ENCODE measurements at places on chromosomes 2 and 18.

DNA sequence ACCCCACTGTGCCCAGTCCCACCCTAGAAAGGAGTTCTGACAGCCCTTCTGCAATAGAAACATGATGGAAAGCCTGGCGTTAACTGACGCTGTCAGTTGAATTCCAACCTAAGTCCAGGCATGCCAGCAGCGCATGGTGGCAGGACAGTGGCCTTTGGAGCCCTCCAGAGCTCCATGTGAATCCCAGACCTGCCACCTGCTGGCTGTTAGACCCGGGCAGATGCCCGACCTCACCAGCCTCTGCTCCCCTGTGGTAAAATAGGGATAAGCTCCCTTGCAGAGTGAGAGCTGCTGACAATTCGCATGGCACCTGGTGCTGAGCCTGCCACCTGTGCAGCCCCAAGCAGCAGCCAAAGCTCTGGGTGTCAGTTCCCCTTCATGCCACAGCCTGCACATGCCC, 138.6 kb downstream of the LOXHD1 start:
- no peak overlapping the region for H3K27ac ChIP-seq
- H3K36me3 ChIP-seq = no peaks in the 10 kb centered on the region
- peaks cover 8% of the 10 kb centered on the region for H3K27me3 ChIP-seq
- H3K4me3 ChIP-seq = no peak overlapping the region
- DNase-seq = no peak

GRCh38 chr2:227033471-227034148, 130.4 kb downstream of the COL4A4 start:
- H3K27ac ChIP-seq = no peak overlapping the region
- no peak overlapping the region for H3K4me3 ChIP-seq
- DNase-seq = no peak

- no peak overlapping the region for H3K27ac ChIP-seq
- no peak overlapping the region for H3K4me3 ChIP-seq
- peaks cover 6% of the 10 kb centered on the region for H3K27me3 ChIP-seq
- H3K4me1 ChIP-seq = no peaks in the 10 kb centered on the region
- no peaks in the 10 kb centered on the region for H3K36me3 ChIP-seq
Measured at GRCh38 chr2:6470518-6470917, 395.2 kb downstream of the CMPK2 start.

DNA sequence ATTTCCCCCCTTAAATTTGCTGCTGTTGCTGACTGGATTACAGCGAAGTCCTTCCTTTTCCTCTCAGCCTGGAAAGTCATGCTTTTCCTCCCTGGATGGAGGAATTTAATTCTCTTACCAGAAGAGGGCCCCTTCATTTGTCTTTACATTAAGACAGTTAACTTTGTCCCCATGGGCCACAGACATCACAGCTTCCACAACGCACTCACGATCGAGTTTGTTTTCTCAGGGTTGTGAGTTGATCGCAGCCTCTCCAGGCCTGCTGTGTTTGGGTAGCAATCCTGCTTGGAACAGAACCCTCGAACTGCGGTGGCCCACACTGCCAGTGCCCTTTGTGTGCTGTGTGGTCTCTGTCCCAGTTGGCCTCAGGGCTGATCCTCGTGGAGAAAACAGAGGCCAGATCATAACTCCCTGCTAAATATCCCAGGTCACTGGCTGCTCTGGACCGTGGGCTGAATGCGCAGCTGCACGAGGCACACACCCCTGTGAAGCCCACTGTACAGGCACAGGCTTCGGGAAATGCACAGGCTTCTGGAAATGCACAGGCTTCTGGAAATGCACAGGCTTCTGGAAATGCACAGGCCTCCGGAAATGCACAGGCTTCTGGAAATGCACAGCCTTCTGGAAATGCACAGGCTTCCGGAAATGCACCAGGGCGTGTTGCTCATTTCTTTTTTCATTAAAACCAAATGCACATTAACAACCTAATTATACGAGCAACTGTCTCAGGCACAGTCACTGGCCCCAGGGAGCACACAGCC, 2.2 kb upstream of the PDIA6 start:
- DNase-seq = no peak
- peaks cover 19% of the 10 kb centered on the region for H3K27me3 ChIP-seq
- H3K27ac ChIP-seq = peak overlapping the region; percentile 54
